CD8-positive, alpha-beta T cell (primary cell): ENCODE measurements at places on chromosomes 2 and 18.

GRCh38 chr18:22838639-22839277 lies 94.4 kb upstream of the RBBP8 start:
- no peak for DNase-seq

GRCh38 chr2:210215120-210215519 lies 10.1 kb downstream of the ACADL start:
- DNase-seq = no peak

GRCh38 chr2:85779641-85780315 lies 26.0 kb downstream of the ATOH8 start:
- no peak for DNase-seq

- DNase-seq = no peak
Observed at GRCh38 chr2:36395866-36396265, 40.3 kb downstream of the CRIM1 start.

DNA sequence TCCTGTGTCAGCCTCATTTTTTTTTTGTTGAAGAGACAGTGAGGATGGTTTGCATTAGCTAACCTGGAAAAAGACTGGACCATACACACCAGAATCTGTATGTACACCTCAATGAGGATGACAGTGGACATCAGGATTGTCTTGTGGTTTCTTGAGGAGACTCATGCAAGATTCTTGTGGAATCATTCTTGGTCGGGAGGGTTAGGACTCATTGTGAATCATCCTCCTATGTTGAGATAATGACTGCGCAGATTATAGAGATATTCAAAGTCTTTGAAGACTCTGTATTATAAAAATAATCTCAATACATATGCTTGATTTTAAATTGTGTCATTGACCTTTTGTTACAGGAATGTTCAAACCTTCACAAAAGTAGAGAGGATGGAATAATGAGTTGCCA lies 49.1 kb upstream of the DOCK10 start:
- no peak for DNase-seq

DNA sequence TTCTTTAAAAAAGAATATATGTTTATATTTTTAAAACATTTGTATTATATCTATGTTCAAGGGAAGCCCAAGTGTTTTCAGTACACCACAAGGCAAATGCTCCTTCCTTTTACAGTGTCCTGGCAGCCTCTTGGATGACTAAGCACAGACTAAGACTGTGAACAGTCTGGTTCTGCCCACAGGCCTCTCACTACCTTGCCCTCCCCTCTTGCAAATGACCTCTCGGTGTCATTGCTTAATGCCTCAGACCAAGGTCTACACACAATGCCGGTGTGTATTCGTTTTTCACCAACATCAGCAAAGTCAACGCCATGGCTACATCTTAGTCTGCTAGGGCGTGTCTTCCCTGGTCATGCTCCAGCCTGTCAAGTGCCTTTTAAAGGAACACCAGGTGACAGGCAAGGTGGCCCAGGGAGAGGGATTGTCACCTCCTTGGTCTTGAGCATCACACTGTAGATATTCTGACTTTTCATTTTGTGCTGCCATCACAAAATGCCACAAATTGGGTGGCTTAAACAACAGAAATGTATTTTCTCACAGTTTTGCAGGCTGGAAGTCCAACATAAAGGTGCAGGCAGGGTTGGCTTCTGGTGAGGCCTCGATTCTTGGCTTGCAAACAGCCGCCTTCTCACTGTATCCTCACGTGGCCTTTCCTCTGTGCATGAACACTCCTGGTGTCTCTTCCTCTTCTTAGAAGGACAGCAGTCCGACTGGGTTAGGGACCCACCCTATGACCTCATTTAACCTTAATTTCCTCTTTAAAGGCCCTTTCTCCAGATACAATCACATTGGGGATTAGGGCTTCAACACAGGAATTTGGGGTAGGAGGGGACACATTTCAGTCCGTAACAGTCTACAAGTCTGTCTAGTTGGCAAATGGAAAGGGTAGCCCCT lies 266.5 kb downstream of the KLHL29 start:
- DNase-seq = no peak

DNA sequence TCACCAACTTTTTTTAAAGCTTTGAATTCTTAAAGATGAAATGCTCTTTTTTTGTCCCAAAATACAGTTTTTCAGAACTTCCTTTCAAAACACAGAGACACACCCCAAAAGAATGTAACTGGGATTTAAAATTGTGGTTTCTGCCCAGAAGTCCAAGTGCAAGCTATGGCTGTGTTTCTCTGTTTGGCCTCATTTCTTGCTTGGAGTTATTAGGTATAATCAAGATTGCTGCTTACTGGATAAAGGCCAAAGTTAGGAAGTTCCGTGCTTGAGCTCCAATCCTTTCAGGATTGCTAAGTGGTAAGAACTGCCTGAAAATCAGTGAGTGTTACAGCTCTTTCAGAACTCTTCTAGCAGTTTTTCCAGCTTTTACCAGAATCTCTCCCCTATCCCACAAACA lies 16.9 kb downstream of the ZBTB7C start:
- no peak for DNase-seq

GRCh38 chr2:50606860-50607259 lies 425.1 kb downstream of the NRXN1 start:
- no peak for DNase-seq

DNA sequence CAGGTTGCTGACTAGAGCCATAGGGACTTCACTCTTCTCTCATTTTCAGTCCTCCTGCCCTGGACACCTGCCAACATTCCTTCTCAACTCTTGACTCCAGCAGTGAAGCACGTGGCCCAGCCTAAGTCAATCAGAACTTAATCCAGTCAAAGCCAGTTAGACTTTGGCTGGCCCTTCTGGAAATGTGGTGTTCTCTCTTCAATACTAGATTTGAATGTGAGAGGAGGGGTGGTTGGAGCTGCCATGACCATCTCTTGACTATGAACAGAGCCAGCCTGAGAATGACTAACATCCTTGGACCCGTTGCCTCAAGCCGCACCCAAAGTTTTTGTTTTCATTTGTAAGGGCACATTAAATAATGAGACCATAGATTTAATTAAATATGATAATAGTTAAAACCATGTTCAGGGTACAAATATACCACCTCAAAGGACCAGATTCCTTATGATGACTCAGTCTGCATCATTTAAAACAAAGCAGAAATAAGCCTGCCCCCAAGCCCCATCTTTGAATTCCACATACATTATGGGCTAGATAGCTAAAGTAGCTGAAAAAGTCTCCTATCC lies 49.7 kb upstream of the RASGRP3 start:
- no peak for DNase-seq

- no peak for DNase-seq
Observed at GRCh38 chr18:24500766-24501165, 40.3 kb downstream of the HRH4 start.

GRCh38 chr18:75016025-75016717 lies 192.8 kb downstream of the PTGR3 start:
- DNase-seq = no peak

- DNase-seq = no peak
Observed at GRCh38 chr2:153715218-153715850, 156.4 kb upstream of the GALNT13 start.

GRCh38 chr2:143786026-143786765 lies 657.0 kb downstream of the ARHGAP15 start:
- DNase-seq = no peak

- no peak for DNase-seq
Observed at GRCh38 chr2:26576565-26577441, 64.4 kb downstream of the CIB4 start.

- DNase-seq = peak; percentile 62
Observed at GRCh38 chr2:8514796-8515758, 166.8 kb upstream of the ID2 start.

DNA sequence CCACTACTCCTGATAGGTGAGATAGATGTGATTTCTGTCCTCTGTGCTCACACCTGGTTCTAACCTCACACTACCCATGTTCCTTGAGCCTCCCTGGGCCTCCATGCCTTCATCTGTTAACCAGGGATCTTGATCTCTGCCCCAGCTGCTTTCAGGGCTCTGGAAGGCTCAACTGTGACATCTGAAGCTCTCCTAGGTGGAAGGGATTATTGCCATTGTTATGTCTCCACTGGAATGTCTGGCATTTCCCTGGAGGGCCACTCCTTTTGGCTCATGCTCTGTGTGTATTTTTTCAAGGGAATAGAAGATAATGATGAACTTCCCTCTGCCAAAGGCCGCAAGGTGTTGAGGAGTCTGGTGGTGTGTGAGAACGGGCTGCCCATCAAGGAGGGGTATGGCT lies 41.2 kb downstream of the PCARE start:
- DNase-seq = no peak

DNA sequence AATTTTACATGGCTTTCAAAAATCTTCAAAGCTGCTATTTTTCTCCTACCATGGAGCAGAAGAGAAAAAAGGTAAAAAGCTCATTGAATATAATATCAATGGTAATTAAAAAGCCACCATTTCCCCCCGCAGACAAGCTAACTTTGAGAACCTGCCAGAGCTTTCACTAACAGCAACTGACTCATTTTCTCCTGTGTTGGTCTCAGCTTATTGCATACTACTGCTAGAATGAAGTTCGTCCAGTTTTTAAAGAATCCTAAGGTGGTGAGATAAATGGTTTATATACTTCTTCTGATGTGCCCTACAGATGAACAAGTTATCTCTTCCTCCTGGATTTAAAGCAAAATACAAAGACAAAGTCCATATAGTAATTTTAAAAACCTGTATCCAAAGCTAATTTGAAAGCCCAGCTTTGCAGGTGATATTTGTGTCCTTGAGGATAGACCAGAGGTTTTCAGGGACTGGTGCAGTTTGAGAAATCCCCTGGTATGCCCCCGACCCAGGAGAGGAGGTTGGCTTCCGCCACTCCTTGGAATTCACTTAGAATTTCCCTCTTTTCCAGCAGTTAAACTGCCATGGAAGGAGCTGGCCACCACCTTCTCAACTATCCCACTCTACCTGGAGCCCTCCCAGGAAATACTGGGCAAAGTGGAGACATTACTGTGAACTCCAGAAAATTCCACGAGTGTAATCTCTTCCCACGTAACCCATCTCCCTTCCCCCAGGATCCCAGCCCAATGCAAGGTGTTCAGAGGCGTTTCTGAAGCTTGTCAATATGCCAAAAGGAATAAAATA lies 17.5 kb downstream of the YPEL5 start:
- DNase-seq = no peak

GRCh38 chr18:44804033-44804432 lies 123.3 kb downstream of the SETBP1 start:
- no peak for DNase-seq

DNA sequence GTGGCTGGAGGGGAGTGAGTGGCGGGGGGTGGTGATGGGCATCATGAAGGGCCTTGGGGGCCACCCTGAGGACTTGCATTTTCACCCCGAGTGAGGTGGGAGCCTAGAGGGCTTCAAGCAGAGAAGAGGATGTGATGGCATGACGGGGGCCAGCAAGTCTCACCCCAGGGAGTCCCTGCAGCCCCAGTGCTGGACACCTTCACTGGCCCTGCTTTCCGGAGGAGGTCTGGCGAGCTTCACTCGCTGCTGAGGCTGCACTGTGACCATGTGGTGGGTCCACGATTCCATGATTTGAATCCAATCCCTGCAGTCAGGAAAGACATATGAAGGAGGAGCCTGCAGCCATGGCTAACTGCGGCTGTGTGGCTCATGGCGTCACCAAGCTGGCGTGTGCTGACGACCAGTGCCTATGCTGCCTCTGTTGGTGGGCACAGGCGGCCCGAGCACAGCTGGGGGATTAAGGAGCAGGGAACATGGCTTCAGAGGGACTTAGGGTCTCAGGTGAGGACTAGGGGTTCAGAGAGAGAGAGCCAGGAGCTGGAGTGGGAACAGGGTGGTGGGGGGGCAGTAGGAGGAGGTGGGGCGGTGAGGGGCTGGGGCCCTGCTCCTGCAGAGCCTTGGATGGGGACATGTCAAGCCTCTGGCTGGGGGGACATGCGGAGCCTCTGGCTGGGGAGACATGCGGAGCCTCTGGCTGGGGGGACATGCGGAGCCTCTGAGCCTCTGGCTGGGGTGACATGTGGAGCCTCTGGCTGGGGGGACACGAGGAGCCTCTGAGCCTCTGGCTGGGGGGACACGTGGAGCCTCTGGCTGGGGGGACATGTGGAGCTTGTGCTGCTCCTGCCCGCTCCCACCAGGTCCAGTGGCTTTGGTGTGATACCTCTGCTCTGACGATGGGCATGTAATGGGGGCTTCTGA lies 3.6 kb downstream of the ZAP70 start:
- no peak for DNase-seq

- no peak for DNase-seq
Observed at GRCh38 chr18:2537296-2537695, 34.0 kb downstream of the METTL4 start.

- peak; percentile 38 for DNase-seq
Observed at GRCh38 chr2:128765811-128766210, 447.1 kb upstream of the HS6ST1 start.

DNA sequence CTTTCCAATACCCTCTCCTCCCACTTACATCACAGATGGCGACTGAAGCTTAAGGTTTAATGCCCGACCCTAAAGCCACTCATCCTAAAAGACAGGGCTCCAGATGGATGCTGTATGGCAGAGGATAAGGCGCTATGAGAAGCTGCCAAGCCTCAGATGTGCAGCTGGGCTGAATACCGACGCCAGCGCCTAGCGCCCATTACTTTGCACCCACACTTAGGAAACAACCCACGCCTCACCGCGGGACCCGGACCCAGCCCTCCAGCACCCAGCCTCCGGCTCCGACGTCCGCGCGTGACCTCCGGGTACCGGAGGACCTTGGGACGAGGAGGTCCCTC lies 335 bp downstream of the TRAK2 start:
- no peak for DNase-seq

DNA sequence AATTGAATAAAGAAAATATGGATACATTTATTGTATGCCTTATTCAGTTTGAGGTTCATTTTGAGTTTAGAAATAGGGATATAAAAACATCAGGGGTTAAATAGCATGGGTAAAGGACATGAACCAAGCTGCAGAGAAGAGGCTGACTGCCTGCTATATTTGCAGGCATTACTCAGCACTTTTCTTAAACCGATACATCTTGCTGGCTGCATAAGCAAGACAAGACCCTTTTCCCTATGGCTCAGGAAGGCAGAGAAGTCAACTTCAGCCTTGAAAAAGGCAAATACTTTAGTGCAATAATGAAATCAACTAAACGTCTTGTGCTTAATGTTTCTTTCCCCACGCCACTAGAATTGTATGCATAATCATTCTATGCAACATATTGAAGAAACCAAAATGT lies 36.4 kb downstream of the SCN1A start:
- DNase-seq = no peak

DNA sequence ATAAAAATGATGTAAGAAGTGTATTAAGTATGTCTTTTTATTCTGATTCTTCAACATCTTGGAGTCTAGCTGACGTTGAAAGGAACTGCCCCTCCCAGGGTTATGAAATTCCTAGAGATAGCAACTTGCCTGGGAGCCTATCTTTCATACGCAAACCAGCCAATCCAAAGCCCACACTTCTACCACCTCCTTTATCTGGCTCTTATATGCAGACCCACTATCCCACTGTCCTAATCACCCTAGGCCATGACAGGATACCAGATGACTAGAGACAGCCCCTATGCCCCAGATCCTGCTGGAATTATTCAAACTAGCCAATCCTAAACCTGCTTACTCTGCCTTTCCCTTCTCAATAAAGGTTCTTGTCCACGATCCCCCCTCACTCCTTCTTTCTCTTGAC lies 11.8 kb upstream of the CDC42EP3 start:
- no peak for DNase-seq

GRCh38 chr2:42917425-42917927 lies 125.1 kb upstream of the HAAO start:
- no peak for DNase-seq

- no peak for DNase-seq
Observed at GRCh38 chr2:237920673-237921072, 46.1 kb upstream of the UBE2F start.
